ENCODE measurements at places on chromosomes 12 and 14.

DNA sequence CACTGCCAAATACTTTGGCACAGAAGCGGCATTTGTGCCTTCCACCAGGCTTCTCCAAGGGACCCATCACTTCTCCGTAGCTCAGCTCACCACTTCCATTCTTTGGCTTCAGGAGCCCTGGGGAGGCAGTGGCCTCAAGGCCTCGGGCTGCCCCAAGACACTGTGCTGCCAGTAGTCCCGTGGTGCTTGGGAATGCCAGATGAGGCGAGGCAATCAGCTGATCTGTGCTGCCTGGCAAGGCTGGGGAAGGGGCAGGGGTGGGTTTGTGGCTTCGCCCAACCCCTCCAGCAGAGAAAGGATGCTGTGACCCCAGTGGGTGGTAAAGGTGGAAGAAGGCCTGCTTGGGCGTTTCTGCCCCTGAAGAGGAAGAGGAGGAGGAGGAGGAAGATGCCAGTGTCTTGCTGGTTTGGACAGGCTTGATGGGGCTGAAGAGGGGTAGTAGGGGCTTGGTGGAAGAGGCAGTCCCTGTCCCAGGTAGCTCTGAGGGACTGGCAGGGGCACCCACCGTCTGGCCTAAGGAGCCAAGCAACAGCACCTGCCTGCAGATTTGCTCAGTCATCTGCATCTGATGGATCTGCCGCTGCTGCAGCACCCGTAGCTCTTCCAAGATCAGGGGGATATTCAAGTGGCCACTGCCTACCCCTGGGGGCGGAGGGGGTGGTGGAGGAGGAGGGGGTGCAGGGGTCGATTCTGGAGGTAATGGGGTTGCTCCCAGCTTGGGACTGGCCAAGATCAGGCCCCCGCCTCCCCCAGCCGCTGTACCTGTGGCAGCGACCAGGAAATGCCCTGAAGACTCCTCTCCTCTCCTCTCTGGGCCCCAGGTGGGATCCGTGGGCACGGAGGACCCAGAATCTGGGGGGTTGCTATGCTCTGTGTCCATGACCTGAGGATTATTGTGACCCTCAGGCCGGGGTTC, 1.3 kb downstream of the SALL2 start:
- DNase-seq = no peak

GRCh38 chr14:64843548-64843947, 36.2 kb downstream of the SPTB start:
- DNase-seq = no peak

DNA sequence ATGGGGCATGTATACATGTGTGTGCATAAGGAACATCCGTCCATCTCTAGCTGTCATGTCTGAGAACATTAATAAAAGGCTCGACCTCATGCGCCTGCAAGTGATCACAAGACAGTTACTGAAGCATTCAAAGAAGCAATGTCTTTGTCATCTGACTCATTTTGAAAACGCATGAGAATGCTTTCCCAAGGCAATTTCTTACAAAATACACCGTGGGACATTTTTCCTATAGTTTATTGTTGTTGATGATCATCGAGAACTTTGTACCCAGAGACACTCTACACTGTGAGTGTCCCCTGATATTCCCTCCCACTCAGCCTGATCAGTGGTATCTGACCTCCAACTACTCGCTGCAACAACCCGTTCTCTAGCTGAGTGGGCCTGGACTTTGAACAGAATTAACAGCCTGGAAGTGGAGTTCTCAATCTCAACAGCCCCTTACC, 68.1 kb downstream of the ETV6 start:
- DNase-seq = no peak

DNA sequence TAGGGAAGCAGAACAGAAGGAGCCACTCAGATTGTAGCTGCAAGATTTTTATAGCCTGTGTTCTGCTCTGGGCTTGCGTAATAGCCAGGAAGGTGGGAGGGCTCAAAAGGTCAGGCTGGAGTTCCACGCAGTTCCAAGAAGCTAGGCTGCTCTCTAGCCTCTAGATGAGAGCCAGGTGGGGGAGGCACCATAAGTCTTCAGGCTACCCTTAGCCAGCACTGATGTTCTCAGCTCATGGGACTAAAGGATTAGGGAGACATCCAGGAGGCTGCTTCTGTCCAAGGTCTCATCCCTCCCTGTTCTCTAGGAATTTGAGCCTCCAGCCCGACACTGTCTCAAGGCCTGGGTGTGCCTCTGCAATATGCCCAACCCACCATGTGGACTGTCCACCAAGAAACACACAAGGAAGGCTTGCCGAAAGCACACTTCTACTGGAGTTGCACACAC, 1.7 kb downstream of the LMBR1L start:
- no peak for DNase-seq

DNA sequence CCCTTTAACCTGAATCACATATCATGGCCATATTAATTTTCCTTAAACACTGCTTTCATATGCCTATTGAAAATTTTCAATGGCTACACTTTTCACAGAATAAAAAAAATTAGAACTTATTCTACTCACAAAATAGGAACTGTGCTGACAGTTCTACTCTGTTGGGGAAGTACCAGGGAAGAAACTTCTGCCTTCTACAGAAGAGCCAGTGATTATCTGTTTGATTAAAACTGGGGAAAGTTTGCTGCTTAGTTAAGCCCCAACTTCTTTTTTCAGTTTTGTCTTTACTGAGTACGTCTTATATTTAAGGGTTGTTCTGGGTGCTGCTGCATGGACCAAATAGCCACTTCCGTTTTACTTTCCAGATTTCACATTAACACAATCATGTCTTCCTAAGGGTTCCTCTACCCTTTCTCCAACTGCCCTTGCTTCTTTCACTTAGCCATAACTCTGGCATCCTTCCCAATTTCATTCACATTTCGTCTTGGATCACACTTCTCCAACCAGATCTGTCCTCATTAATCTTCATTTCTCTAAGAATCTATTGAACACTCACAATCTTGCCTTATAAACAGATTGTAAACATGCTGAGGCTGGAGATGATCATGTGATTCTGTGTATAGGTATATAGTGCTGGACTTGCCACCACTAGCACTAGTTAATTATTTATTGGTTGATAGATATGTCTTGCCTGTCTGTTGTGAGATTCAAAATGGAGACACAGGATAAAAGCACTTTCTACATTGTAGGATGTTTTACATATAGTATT, 1.9 kb upstream of the SEL1L start:
- DNase-seq = no peak

DNA sequence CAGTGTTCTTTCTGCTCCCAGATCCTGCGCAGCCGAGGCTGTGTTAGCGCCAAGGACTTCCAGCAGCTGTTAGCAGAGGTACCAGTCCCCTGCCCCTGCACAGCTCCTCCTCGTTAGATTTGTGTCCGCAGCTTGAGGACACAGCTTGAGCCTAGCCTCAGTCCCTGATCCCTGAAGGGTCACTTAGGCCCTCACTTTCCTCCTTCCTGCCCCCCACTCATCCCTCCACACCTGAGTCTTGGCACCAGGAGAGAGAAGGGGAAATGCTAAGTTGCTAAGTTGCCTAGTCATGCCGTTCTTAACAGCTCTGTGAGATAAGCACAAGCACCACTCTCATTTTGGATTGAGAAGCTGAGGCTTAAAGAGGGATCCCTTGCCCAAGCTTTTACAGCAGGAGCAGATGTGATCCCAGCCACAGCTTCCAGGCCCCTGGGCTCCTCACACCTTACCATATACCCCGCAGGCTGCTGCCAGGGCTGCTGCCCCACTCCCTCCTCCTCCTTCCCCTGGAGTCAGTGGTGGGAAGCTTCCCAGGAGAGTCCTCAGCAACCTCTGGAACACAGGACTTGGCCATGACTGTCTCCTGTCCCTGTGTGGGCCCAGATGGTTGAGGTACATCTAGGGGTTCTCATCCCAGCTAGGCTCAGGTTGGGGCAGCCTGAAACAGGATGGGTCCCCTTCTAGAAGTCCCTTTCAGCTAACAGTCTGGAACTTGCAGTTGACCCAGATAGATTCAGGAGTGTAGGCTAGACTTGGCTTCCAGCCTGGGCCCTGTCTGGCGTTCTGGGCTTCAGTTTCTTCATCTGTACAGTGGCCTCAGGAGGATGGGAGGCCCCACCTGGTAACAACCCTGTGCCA, 975 bp downstream of the OGFOD2 start:
- DNase-seq = no peak

- DNase-seq = no peak
These were observed 3.6 kb downstream of the YBX3 start for GRCh38 chr12:10719482-10719881.

GRCh38 chr14:100019156-100019744, 46.0 kb upstream of the EVL start:
- no peak for DNase-seq

DNA sequence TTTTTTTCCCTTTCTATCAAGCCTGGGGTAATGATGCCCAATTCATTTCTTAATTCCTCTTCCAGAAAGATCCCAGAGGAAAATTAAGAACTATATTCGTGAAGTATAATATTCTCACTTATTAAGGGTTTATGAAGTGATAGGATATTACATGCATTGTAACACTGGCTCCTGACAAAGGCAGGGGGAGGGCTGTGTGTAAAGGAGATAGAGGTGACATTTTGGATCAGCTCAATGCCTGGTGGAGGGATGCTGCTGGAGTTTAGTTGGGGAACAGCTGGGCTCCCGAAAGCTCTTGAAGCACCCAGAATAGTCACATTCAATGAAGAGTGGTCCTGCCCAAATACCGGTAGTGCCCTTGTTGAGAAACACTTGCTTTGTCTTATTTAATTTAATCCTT, 774 bp downstream of the SERPINA11 start:
- DNase-seq = no peak

DNA sequence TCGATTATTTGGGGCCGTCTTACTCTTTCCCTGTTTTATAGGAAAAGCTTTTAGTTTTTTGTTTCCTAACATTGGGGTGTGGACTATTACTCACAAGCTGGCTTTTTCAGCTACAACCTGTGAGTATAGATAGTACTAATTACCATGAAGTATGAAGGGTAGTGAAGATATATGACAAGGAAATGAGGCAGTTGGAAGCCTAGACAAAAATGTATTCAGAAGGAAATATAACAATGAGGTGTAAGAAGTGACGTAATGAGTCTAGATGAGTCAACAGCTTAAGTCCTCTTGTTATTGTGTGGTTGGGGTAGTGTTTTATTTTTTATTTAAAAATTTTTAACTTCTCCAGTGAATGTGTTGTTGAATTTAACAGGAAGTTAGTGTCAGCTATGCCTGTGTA, 804.5 kb downstream of the NRXN3 start:
- DNase-seq = no peak

- no peak for DNase-seq
These were observed 4.4 kb downstream of the ZFP36L1 start for GRCh38 chr14:68788275-68788995.

DNA sequence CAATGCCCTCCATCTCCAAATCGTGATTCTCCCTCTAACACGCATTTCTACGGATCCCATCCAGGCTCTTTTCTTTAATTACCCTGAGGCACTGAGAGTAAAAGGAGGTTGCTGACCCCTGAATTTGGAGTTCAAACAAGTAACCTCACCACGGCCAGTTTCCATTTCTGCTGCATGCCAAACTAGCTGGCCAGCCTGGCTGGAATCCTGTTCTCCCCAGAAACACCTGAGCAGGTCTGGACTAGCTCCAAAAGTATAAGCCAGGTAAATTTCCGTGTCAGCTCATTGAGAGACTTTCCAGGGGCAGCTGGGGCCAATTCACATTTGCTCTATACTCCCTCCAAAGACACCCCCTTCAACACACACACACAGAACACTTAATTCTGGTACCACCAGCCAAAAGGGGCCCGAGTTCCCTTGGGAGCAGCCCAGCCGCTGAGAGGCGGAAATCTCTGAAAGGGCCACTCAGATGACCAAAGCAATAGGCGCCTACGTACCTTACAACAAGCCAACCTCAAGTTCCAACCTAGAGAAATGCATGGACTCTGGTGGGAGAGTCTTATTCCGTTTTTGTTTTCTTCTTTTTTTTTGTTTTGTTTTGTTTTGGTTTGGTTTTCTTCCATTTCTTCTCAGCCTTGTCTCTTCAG, 131.4 kb downstream of the NDUFA12 start:
- DNase-seq = no peak

GRCh38 chr14:27845241-27845850, 921.2 kb upstream of the FOXG1 start:
- no peak for DNase-seq

DNA sequence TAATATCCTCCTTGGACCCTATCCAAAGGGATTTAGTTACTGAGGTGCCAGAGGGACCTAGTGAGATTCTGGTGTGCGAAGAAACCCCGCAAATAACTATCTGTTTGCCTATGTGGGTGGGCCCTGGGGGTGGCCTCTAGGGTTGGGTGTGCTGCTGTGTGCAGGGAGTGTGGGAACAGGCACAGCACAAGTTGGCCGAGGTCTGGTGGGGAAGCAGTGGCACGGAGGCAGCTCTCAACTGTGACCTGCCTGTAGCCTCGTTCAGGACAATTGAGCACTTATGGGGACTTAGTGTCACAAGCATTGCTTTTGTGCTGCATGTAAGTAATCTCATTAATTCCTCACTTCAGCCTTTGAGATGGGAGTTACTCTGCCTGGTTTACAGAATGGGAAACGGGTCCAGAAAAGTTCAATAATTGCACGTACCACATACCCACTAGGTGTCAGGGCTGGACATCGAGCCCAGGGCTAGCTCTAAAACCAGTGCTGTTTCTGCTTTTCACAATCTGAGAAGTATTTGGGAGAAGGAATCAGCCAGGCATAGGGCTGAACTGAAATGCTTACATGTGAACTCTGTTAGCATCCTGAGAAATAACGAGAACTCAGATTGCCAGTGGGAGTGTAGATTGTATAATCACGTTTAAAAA, 58.8 kb downstream of the TECPR2 start:
- DNase-seq = no peak

DNA sequence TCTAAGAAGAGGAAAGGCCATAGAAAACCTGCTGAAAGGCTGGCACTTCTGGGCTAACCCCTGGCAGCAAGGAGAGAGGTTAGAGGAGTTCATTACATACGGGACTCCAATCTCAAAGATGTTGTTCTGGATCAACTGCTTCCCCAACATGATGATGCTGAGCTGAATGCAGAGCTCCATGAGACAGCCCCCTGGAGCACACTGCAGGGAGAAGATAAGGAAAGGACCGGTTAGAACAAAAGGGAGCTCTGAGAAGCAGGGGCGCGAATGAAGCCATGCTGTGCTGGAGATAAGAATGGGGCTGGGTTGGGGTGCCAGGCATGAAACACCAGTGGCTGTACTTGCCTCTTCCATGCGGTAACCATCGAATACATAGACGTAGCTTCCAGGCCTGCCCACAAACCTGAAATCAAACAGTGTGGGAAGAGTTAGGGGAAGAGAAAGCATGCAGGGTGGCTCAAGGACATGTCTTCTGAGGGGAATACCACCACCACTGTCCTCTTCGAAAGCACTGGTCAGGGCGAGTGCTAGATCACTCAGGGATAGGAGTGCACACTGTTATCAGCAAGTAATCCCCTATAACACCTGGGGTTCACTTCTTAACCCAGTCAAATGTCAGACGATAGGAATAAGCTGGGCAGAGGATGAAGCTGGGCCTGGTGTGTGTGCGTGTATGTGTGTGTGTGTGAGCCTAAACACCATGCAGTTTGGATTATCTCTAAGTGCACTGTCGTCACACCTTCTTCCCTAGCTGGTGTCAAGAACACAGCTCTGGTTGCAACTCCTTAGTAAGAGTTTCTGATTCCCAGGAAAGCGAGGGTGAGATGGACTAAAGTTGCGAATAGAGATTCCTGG, 180.9 kb downstream of the NTF3 start:
- no peak for DNase-seq

Measured in stimulated activated CD4-positive, alpha-beta T cell treated with anti-CD3 and anti-CD28 coated beads, Interleukin-15, amount 100 ng/mL, for 24 hours (primary cell).